ENCODE measurements at places on chromosomes 13 and 19. TPM values are rescaled to one million over a fixed set of nuclear protein-coding genes. Genes with fewer than 3 reads are reported as not detected.

- H3K4me3 ChIP-seq, result no peak overlapping the region
- no peaks in the 10 kb centered on the region for H3K36me3 ChIP-seq
- no peak for DNase-seq
- peaks cover 6% of the 10 kb centered on the region for H3K27me3 ChIP-seq
- no peak overlapping the region for H3K27ac ChIP-seq
Observed at GRCh38 chr13:26456650-26457049, 100.8 kb upstream of the WASF3 start.

GRCh38 chr19:4504297-4504701 is 14.0 kb downstream of the PLIN4 start:
- H3K27me3 ChIP-seq, result no peaks in the 10 kb centered on the region
- DNase-seq, result no peak
- H3K4me1 ChIP-seq, result no peaks in the 10 kb centered on the region
- peaks cover 10% of the 10 kb centered on the region for H3K36me3 ChIP-seq

GRCh38 chr13:68908879-68909278 is 1198.7 kb upstream of the ATXN8OS start:
- H3K27ac ChIP-seq, result no peak overlapping the region
- H3K4me3 ChIP-seq, result no peak overlapping the region
- no peaks in the 10 kb centered on the region for H3K27me3 ChIP-seq
- no peaks in the 10 kb centered on the region for H3K36me3 ChIP-seq
- DNase-seq, result no peak

DNA sequence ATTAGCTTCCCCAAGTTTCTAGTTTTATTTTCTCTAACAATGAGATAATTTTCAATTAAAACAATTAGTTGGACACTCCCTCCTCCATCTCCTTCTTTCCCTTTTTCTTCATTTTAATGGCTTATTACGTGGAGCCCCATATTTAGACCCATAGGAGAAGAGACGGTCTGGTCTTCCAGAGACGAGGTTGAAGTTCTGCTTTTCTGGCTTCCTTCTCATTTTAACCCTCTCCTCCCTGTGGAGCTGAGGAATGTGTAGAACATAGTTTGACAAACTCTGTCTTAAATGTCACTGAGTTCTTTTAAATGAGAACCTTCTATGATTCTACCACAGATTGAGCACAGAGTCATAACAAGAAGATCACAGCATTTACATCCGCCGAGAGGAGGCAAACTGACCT is 86.8 kb downstream of the EDNRB start:
- peak overlapping the region; percentile 98 for H3K27ac ChIP-seq
- no peaks in the 10 kb centered on the region for H3K4me1 ChIP-seq

GRCh38 chr19:7904074-7905020 is 670 bp downstream of the MAP2K7 start:
- DNase-seq, result peak; percentile 74
- no peaks in the 10 kb centered on the region for H3K4me1 ChIP-seq
- no peaks in the 10 kb centered on the region for H3K27me3 ChIP-seq

Gene CYP4F11
- total RNA-seq, result not detected

Gene CEACAM4
- not detected for total RNA-seq

DNA sequence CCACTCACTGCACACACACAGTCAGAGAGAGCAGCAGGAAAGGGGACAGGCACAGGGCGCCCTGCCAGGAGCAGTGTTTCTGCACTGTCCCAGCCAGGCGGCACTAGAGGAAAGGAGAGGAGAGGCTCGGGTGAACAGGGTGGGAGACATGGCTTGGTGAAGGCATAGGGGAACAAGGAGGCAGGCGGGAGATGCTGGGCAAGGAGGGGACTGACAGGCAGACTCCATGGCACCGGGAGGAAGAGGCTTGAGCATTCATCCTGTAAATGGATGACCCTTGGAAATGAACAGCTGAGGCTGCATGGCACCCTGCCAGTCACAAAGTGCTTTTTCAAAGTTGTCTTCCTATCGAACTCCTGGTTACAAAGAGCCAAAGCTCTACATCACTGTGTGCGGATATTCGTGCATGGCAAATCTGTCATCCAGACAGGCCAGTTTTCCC is 22.4 kb downstream of the MED26 start:
- no peak for DNase-seq
- no peak overlapping the region for H3K27ac ChIP-seq
- H3K4me1 ChIP-seq, result no peaks in the 10 kb centered on the region
- no peaks in the 10 kb centered on the region for H3K27me3 ChIP-seq
- peaks cover 5% of the 10 kb centered on the region for H3K36me3 ChIP-seq
- H3K4me3 ChIP-seq, result no peak overlapping the region

Gene TRAPPC2B
- 9.5 TPM for total RNA-seq
